Right atrium auricular region (tissue), 2 donors: ENCODE measurements at places on chromosomes 11 and 22. TPM values are rescaled to one million over a fixed set of nuclear protein-coding genes. Genes with fewer than 3 reads are reported as not detected.
A peak's percentile ranks its signal among the peaks of the same experiment; 100 is the strongest.

PNPLA3 gene
- 0.16 TPM for total RNA-seq

GRCh38 chr11:24628224-24628776, 131.4 kb downstream of the LUZP2 start:
- no peaks in the 10 kb centered on the region for H3K4me1 ChIP-seq
- H3K27ac ChIP-seq, result no peak overlapping the region
- H3K27me3 ChIP-seq, result no peaks in the 10 kb centered on the region
- DNase-seq, result no peak

DNA sequence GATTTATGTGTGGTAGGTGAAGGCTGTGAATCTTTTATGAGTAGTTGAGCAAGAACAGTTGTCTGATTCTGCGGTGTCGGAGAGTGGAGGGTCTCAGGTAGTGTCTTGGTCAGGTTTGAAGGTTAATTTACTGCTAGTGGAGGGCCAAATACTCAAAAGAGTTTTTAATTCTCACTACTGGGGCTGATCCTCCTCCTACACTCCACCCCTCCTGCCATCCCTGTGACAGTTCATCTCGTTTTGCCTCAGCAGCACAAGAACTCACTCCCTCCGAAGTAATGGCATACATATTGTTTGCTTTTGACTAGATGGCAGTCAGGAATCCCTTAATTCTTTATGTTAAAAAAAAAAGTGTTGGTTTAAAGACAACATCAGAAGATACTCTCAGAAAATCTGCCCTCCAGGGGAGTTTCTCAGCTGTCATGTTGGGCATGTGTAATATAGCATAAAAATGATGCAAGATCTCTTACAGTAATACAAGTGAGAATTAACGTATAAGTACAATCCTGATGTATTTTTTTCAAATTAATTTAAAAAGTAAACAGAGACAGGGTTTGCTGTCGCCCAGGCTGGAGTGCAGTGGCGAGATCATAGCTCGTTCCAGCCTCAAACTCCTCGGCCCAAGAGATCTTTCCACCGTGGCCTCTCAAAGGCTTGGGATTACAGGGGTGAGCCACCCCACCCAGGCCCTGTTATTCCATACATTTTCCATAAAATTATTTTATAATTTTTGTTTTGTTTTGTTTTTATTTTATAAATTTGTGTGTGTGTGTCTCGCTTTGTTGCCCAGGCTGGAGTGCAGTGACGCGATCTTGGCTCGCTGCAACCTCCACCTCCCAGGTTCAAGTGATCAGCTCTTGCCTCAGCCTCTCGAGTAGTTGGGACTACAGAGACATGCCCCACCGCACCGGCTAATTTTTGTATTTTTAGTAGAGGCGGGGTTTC, 1.3 kb downstream of the FAR1 start:
- no peaks in the 10 kb centered on the region for H3K27me3 ChIP-seq
- H3K4me1 ChIP-seq, result no peaks in the 10 kb centered on the region
- no peak for DNase-seq
- peak overlapping the region; percentile 95 for H3K27ac ChIP-seq
- no peaks in the 10 kb centered on the region for H3K36me3 ChIP-seq

DNA sequence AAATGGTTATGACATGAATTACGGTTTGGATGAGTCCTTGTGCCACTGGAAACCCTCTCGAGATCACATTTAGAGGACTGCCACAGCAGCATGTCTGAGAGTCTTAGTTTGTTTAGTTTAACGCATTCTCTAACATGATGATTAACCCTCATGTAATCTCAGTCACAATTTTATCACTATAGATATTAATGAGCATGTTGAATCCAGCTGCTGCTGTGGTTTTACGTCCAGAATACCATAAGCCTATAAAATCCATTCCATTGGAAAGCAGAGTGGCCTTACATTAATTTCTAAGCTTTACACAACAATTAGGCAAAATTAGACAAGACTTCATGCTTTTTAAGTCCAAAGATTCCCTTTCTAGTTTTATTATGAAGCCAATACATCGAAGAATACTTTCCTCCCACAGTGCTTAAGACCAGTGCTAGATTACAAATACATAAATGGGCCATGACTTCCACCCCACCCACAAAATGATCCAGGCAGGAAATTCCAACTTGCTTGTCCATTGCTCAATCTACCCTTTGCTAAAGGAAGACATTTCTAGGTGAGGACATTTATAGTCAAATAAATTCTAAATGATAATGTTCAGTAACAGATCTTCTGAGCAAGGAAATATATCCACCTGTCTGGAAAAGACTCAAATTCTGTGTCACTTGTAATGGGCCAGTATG, 3.5 kb upstream of the ELMOD1 start:
- no peaks in the 10 kb centered on the region for H3K36me3 ChIP-seq
- H3K4me3 ChIP-seq, result no peak overlapping the region
- H3K27me3 ChIP-seq, result no peaks in the 10 kb centered on the region
- no peak overlapping the region for H3K27ac ChIP-seq
- DNase-seq, result no peak

DNA sequence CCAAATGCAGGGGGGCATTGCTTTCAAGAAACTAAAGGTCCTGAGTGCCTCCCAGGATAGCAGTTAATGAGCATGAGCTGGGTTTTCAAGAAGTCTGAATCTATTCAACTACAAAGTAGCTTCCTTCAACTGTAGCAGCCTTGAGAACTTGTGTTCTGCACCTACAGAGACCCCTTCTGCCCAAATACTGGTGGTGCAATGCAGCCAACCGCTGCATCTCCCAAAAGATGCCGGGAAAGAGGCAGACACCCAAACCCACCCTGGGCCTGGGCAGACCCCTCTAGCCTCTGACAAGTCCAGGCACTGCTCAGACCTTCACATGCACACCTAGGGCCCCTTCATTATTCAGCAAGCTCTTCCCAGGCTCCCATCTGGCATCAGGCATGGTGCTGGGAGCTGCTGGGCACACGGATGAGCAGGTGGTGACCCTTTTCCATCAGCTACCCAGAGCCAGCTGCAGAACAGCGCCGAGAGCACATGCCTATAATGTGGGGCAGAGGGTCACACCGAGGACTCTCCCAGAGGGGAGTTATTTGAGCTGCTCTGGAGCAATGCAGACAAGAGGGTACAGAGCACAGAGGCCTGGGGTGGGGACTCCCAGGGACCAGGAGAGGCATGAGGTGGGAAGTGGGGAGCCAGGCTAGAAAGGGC, 44.9 kb upstream of the ETS1 start:
- no peak overlapping the region for H3K27ac ChIP-seq
- peak; percentile 56 for DNase-seq
- H3K27me3 ChIP-seq, result no peaks in the 10 kb centered on the region
- no peaks in the 10 kb centered on the region for H3K4me1 ChIP-seq
- H3K36me3 ChIP-seq, result no peaks in the 10 kb centered on the region

DNAJB7 gene
- total RNA-seq, result not detected

POTEH gene
- total RNA-seq, result not detected

GRCh38 chr11:12434325-12434654, 56.9 kb downstream of the PARVA start:
- no peak overlapping the region for H3K4me3 ChIP-seq
- no peaks in the 10 kb centered on the region for H3K27me3 ChIP-seq
- H3K4me1 ChIP-seq, result peaks cover 69% of the 10 kb centered on the region
- peak overlapping the region; percentile 89 for H3K27ac ChIP-seq
- no peak for DNase-seq

GRCh38 chr11:57055744-57056143, 67.0 kb downstream of the OR5AK2 start:
- H3K4me1 ChIP-seq, result no peaks in the 10 kb centered on the region
- no peaks in the 10 kb centered on the region for H3K36me3 ChIP-seq
- no peaks in the 10 kb centered on the region for H3K27me3 ChIP-seq
- no peak for DNase-seq

GRCh38 chr11:121595717-121596161, 143.0 kb upstream of the SORL1-AS1 start:
- H3K36me3 ChIP-seq, result no peaks in the 10 kb centered on the region
- peak; percentile 80 for DNase-seq
- no peak overlapping the region for H3K27ac ChIP-seq
- H3K4me1 ChIP-seq, result no peaks in the 10 kb centered on the region
- H3K27me3 ChIP-seq, result no peaks in the 10 kb centered on the region
- no peak overlapping the region for H3K4me3 ChIP-seq

DNA sequence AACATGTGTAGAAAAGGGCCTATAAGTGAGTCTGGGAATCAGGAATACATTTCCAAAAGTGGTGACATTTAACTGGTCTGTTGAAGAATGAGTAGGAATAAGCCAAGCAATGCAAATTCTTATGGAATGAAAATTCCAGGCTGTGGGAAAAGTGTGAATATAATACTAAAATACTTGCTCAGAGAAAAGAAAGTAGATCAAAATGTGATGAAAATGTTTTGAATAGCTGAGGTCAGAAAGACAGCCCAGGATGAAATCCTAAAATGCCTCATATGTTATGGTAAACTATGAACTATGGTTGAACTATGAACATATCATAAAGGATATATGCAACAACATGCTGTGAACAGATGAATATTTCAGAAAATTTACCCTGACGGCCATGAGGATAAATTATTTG, 688.3 kb upstream of the FAT3 start:
- no peak for DNase-seq
- H3K4me1 ChIP-seq, result no peaks in the 10 kb centered on the region
- no peak overlapping the region for H3K27ac ChIP-seq
- H3K4me3 ChIP-seq, result no peak overlapping the region

ACR gene
- not detected for total RNA-seq
